ENCODE measurements at places on chromosomes 2 and 18.
A peak's percentile ranks its signal among the peaks of the same experiment; 100 is the strongest.

DNA sequence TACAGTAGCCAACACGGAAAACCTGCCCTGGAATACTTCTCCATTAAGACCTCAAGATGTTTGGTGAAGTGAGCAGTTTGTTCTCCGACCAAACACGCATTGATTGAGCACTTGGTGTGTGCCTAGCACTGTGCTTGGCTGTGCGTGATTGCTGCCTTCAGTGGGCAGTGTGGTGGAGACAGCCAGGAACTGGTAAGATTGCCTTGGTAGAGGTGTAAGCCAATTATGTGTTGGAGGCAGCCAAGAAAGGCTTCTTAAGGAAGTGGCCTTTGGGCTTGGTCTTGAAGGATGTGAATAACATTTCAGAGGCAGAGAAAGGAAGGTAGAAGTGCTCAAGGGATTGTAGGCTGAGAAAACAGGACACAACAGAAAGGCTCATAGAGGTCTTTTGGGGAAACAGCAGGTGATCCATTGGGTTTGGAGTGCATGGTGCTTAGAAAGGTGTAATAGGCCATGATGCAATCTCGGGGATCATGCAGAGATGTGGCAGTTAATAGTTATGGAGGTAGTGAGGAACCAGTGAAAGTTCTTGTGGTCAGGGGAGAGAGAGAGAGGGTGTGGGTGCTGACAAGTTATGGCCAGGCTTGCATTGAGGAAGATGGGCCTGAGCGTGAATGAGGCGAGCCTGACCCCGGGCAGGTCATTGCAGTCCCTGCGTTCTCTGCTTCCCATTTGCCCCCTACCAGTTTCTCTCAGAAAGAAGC is 6.3 kb downstream of the B3GNT2 start:
- no peak for DNase-seq

DNA sequence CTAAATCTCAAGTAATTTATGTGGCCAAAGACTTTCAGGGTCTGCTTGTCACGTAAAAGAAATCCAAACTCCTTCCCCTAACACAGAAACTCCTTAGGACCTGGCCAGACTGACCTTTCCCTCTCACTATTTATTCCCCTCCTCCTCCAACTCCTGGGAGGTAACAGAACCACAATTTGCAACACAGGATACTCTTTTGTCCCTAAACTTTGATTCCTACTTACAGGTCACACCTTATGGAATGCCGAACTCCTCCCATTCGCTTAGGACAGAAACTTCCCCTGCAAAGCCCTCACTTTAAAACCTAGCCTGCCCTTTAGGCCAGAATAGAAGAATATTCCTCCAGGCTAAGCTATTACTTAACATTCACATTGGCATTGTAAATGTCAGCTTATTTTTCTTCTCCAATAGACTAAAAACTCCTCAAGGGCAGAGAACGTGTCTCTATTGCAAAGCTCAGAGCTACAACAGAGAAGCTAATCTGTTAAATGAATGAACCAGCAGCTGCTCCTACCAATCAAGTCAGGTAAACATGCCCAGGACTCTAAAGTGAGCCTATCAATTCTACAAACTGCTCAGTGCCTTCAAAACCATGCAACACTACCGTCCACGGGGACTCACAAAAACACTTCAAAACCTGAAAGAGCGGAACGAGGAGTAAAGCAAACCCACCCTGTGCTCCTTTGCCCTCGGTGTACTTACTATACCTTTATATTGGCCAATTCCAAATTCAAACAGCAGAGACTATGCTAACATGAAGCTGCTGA is 6.1 kb downstream of the INO80D start:
- DNase-seq: no peak

DNA sequence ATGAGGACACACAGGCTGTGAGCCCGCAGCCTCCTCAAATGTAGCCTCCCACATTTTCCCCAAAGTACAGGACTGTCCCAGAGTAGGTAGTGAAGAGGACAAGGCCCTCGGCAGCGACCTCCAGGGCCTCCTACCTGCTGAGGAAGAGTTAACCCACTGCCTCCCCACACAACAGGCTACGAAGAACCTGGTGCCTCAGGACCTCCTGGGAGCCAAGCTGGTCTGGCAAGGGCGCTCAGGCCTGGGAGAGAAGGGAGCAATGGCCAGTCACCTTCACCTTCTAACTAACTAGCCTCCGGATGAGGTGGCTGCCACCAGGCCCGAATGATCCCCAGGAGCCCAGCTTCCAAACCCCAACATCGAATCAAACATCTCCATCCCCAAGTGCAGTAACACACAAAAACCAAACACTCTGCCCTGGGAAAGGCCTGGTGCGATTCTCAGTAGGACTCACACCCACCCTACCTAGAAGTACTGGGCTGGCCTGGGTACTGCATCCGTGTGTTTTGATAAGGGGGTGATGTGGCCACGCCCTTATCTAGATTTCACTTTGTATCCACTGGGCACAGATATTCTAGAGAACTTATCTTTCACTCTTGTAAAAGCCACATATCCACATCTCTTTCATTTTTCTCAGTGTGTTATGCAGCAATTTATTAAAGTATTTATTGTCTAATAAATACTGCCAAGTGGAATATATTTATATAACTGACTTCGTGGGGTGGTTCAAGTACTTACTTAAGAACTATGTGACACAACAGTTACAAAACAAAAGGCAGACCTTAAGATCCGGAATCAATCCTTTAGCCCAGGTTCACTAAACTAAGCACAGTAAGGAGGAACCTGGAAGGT is 9.7 kb downstream of the ERFE start:
- DNase-seq: no peak

- DNase-seq: no peak
Observed at GRCh38 chr2:17822445-17823117, 6.3 kb downstream of the MSGN1 start.

- DNase-seq: no peak
Observed at GRCh38 chr2:24915175-24915574, 4.9 kb downstream of the ADCY3 start.

DNA sequence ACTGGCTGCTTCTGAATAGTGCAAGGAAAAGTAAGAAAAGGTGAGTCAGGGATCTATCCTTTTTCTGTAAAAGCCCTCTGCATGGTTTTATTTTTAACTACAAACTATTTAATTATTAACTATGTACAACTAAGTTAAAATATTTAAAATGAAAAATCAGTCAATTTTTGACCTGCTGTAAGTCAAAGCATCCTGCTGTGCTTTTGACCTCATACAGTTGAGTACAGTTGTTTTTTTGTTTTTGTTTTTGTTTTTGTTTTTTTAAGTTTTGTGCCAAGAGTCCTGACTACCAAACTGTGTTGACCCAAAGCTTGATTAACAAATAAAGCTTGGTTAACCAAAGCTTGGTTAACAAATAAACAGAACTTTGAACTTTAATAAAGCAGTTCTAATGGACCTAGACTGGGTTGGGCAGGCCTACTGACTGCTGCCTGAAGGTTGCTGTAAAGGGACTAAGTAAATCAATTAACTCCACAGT is at the start of gene ACMSD:
Gene ACMSD, plus strand, starts transcription at position 474 of the 478 bp plus-strand sequence. CDS start 67 bp downstream, outside the sequence.
- no peak for DNase-seq

- no peak for DNase-seq
Observed at GRCh38 chr2:195320413-195320973, 336.5 kb upstream of the SLC39A10 start.

GRCh38 chr2:66845307-66845706 is 410.4 kb downstream of the MEIS1 start:
- no peak for DNase-seq

DNA sequence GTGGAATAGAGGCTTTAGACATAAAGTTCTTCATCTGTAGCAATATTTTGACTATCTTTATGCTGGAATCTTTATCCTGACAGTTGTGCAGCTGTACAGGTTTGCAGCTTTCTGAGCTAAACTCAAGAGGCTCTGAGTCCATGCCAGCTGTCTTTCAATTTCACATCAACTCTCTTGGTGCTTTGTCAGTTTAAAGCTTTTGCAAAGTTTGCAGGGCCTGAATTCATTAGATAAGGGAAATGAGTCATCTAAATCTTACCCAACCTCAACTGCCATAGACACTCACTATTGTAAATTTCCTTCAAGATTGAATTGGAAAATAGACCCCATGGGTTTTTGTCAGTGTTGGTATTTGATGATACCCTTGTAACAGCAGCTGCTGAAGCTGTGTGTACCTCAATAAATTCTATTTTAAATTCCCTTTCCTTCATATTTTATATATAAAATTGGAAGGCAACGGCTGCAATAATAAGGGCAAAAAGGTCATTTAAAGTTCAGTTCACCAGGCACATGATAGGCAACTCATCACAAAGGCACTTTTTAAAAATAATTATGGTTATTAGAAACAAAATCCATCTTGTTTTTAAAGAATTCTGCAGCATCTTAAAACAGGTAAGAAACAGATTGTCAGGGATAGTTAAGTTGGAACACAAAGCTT is 169.9 kb upstream of the SLC39A10 start:
- peak; percentile 31 for DNase-seq
